ENCODE measurements at places on chromosomes 3 and 15. TPM values are rescaled to one million over a fixed set of nuclear protein-coding genes. Genes with fewer than 3 reads are reported as not detected.

The COL6A5 gene
- total RNA-seq: not detected

The CSTA gene
- 3.6 TPM for total RNA-seq

The PPM1L gene
- total RNA-seq: 79.5 TPM

The ADAMTSL3 gene
- total RNA-seq: 5.7 TPM

The EFCAB12 gene
- 4.9 TPM for total RNA-seq

The CIDEC gene
- 5.0 TPM for total RNA-seq

The FYCO1 gene
- 94.4 TPM for total RNA-seq

The GPR87 gene
- total RNA-seq: not detected

The C2CD4A gene
- total RNA-seq: 0.17 TPM

All from mucosa of gallbladder (tissue), 1 donor.